ENCODE measurements at places on chromosomes 2 and 18. TPM values are rescaled to one million over a fixed set of nuclear protein-coding genes. Genes with fewer than 3 reads are reported as not detected.

Gene SPATA3
- not detected for total RNA-seq

Gene CRYGD
- not detected for total RNA-seq

Gene SPDYA
- total RNA-seq = 0.30 TPM

Gene DPP10
- 35.3 TPM for total RNA-seq

Gene COPS9
- 240 TPM for total RNA-seq

Gene ARHGAP28
- total RNA-seq = 34.3 TPM

Gene ERICH2
- total RNA-seq = not detected

Gene ZDBF2
- total RNA-seq = 11.8 TPM

Gene LIMS4
- 13.2 TPM for total RNA-seq

Gene ARMC9
- total RNA-seq = 38.2 TPM

Gene UGT1A3
- total RNA-seq = not detected

Gene PROKR1
- total RNA-seq = 0.06 TPM

Gene FAM237A
- not detected for total RNA-seq

Gene TGOLN2
- total RNA-seq = 130 TPM

Gene DIS3L2
- total RNA-seq = 54.7 TPM

Gene CCDC88A
- total RNA-seq = 49.1 TPM

Data from adrenal gland (tissue), 19 donors.